ENCODE measurements at places on chromosomes 6 and 20.
A peak's percentile ranks its signal among the peaks of the same experiment; 100 is the strongest.

DNA sequence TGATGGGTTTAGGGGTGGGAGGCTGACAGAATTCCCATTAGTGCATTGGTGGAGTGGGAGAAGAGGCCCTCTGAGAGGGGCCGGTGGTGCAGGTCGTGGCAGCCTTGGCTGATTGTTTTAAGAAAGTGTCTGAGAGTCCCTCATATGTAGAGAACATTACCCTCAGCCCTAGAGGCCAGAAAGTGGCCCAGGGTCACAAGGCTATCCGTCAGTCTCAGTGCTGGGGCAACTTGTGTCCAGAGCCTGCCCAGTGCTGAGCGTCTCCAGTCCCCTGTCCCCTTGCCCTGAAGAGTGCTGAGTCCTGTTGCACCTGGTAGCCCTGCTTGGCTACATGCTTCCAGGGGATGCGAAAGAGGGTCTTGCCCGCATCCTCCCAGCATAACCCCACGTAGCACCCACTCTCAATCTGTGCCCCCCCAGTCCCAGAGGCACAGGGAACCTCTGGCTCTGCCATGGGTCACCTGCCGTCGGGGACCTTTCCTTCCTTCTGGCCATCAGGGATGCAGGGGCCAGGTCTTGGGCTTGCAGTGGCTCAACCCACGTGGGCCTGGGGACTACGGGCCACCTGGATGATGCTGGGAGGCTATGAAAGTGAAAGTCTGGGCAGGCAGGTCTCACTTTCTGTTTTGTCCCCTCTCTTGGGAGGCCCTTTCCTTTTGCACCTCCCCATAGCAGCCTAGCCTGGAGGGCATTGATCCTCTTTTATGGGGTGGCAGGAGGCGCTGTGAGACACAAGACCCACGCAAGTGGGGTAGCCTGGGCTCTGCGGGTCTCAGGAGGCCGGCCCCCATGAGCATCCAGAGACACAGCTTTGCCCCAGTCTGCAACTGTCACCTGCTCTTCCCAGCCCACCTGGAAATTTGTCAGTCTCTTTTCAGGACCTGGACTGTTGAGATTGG is 12.2 kb downstream of the DUSP15 start:
- DNase-seq, result peak; percentile 44

GRCh38 chr6:108337721-108338120 is 42.9 kb downstream of the AFG1L start:
- DNase-seq, result no peak

DNA sequence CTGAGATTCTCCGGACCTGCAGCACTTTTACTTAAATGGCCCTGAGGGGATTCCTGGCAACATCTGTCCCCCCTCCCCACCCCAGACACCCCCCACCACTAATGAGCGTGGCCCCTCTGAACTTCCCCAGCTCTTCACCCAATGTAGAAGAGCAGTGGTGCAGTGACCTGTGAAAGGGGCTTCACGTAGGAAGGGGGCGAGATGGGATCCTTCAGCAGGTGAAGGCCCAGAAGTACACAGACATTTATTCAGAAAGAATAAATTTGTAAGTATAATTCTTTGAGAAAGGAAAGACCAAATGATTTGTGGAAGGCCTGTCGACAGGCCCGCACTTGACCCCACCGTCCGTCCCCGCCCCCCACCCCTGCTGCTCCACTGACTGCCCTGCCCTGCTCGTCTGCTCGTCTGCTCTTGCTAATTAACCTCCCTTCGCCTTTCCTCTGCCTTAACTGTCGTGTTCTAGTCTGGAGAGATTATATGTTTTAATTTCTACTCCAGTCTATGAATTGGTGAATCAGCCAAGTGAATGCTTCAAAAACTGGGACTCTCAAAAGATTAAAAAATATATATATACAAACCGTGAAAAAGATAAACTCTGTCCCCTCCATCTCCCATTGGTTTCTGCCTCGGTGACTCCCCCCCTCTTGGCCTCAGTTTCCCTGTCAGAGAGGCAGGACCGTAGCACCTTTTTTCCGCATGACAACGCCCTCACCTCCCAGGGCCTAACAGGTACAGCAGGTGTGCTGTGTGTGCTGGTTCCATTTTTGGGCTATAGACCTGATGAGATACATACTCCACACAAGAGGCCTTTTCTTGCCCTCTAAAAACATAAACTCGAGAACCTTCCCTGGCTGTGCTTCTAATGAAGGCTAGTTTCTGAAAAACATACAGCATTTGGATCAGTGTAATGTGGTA is 49.2 kb downstream of the GNAS start:
- no peak for DNase-seq

DNA sequence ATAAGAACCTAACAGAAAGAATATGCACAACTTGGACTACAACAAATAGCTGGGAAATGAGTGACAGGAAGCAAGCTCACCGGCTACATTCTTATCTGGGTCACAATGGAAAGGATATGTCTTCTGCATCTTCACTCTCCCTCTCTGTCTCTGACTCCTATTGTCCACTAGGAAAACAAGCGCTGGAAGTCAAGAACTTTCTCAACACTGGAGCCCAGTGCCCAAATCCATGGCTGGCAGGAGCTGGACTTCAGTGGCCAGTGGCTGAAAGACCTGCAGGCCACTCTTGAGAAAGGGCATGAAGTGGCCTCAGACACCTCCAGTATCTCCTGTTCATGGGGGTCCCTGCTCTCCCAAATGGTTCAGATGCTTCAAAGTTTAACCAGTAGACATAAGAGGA is 62.0 kb downstream of the FAM50B start:
- DNase-seq, result no peak

DNA sequence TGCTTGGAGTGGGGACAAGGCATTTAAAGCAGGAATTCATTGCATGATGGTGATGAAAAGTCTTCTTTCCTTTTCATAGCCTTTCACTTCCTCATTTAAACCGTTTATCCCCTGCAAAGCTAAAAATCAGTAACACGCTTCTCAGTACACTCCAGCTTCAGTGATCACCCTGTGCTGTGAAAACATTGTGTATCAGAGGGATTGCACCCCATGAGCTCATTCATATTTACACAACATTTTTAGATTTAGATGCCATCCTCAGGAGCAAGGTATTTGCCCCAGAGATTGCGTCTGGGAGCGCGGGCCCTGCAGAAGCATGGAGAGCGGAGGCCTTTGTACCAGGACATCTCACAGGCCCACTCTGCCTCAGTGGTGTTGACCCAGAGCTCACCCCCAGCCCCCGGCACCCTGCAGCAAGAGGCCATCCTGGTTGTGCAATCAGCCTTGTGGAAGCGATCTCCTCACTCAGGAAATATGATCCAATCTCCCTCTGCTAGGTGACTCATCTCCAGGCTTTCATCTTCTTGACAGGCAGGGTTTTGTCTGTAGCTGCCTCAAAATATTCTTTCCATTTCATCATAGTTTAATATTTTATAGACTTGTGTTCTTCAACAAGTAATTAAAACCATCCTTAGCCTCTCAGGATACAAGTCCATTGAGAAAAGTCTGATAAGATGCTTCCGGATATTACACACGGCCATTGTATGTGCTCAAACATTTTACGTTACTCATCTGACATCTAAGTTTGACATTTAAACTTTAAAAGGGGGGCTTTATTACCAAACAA is 38.9 kb upstream of the THBS2 start:
- no peak for DNase-seq

DNA sequence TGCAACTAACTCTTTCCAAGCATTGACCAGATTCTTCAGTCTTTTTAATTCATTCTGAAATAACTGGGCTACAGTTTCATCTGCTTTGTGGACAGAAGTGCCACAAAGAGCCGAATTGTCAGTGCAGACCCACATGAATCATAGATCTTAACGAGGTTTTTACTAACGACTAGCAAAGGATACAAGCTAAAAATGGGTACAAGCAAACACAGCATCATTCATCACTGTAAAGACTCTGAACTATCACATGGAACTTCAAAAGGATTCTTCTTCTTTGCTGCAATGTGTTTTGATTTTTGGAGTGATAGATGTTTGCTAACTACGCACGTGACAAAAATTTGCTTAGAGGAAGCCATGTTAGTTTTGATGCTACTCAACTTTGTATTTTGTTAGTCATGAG is 227.1 kb downstream of the ESR1 start:
- no peak for DNase-seq

All from islet precursor cell (in vitro differentiated cells).